ENCODE measurements at places on chromosomes 1 and 21.

- DNase-seq, result no peak
Measured at GRCh38 chr21:41008351-41008750, 159.6 kb upstream of the BACE2 start.

DNA sequence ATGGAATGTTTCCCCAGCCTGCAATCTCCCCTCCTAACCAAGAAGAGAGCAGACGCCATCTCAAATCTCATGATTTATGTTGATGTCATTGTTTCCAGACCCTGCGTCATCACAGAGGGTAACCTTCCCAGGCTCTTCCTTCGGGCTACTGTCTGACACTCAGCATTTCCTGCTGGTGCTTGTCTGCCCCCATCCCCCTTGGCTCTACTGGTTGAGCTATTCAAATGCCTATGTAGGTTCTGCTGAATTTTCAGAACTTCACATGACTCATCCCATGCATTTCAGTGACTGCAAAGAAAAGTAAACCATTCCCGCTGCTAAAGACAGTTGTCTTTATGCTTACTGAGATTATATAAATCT is 24.8 kb upstream of the ITPKB start:
- DNase-seq, result no peak

- DNase-seq, result no peak
Measured at GRCh38 chr1:7931446-7931812, 9.2 kb downstream of the TNFRSF9 start.

- no peak for DNase-seq
Measured at GRCh38 chr1:14332158-14332557, 266.3 kb upstream of the KAZN start.

DNA sequence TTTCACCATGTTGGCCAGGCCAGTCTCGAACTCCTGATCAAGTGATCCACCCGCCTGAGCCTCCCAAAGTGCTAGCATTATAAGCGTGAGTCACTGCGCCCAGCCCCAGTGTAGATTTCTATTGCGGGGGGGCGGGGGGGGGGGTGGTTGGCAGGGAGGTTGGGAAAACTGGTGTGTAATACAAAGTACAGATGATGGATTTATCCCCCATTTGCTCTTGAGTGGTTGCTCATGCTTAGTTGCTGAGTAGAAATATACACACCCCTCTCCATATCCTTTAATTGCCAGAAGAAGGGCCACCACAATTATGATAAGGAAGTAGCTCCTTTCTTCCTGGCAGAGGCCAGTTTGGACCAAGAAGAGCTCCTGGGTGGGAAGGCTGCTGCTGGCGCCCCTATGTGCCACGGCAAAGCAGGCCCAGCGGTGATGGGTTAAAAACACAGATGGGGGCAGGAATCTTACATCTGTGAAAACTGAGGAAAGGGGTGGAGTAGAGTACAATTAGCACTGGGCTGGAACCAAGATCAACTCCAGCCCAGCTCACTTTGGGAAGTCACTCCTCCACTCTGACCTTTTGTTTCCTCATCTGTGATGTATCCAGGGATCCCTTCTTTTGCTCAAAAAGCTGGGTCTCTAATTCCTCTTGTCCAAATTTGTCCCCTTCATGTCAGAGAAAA is 55.2 kb downstream of the MRPL37 start:
- no peak for DNase-seq

DNA sequence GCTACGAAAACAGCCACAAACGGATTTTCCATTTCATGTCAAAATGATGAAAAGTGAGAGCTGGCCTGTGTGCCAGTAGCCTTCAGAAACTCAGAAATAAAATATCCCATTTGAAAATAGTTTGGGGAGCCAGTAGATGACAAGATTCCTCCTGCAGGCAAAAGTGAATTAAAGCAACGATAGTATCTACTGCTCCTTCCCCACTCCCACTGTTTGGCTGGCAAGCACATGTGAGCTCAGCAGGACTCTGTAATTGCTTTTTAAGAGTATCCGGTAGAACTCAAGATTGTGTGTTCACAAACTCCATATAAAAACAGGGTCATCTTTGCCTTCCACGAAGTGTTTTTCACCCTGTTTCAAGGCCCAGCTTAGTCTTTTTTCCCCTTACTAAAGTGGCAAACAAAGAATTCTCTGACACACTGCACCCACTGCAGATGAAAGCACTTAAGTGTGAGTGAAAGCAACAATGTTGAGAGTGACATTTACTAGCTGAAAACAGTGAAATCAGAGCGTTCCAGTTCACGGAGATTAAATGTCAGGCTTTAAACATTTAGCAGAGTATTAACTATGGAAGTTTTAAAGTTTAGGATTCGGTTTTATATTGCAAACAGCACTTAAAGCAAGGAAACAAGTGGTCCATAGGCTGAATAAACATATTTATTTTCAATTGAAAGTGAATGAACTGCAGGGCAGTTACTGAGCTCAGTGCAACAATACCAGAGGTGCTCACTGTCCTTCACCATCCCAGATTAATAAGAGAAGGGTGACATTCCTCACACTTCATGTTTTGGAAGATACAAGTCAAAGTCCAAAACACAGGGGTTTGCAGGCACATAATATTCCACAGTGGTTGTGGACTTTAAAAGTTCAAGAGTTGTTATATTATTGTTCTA is 70.0 kb downstream of the ALG14 start:
- no peak for DNase-seq

DNA sequence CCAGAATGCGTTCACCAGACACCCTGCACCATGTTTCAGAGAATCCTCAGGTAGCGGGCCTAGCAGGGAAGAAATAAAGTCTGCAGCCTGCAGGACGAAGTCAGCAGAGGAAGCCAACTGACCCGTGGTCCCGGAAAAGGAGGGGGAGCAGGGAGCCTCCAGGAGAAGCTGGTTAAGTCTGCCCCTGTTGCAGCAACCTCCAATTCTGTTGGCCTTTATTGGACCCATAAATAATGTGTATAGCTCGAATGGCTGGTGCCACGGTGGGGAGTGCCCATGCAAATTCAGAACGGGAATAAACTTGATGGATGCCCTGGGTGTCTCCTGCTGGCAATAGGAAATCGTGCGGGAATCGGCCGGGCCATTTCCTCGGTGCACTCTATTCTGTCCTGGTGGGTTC is 254.1 kb downstream of the AJAP1 start:
- DNase-seq, result no peak

DNA sequence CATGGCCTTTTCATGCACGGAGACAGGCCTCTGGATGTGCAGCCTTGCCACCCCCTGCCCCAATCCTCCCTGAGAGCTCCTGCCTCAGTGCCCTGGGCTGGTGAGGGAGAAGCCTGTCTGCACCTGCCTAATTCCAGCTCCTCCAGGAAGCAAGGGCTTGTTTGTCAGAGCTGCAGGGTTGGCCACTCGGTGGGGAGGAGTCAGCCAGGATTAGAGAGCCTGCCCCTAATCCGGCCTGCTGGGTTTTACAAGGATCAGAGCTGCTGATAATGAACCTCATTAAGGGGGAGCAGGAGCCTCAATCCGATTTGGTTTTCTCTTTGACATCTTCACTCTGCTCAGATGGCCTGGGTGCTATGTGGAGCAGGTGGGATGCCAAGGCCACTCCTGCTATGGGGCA is 31.9 kb upstream of the LHX4 start:
- DNase-seq, result no peak

GRCh38 chr1:98315309-98315708 is 346.2 kb upstream of the SNX7 start:
- DNase-seq, result no peak

DNA sequence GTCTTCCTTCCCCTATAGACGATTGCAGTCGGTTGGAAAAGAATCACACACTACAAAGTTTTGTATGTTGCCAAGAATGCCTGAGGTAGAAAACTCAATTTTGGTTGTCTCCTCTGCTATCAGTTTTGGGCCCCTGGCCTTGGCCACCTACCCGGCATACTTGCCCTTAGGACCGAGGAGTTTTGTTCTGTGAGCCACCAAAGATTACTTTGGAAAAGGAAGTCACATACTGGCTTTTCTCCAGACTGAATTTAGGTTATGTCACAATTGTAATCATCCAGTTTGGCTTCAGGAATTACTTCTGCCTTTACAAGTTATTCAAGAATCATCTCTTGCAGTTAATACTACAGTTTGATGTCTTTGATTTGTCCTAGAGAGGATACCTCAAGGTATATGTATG is 71.4 kb downstream of the RGL1 start:
- no peak for DNase-seq

DNA sequence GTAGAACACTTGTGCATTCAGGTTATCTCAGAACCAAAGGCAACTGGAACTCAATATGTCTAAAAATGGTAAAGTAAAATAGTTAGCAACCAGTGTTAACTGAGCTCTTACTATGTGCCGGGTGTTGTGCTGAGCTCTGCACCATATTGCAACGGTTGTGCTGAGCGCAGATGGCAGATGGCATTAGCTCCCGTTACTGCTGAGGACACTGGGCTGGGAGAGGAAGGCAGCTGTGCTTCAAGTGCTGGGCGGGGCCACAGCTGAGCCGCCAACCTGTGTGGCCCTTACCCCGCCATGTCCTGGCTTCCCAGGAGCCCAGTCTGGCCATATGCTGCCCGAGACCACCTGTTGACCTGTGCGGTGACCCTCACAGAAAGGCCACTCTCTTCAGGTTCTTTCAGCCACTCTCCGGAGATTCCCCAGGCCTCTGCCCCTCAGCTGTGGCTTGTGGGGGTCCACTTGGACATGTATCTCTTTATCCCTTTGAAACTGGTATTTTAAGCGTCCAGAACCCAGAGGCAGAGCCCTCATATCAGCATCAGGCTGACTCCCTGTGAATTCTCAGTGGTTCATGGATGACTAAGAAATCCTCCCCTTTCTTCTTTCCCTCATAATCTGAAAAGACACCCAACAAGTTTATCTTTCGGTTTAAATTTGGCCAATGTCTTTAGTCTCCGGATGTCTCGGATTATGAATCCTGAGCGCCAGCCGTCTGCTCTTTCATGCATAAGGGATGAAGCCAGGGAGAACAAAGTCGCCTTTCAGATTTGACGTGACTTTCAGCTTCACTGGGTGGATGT is 26.4 kb downstream of the LDLRAP1 start:
- DNase-seq, result no peak

DNA sequence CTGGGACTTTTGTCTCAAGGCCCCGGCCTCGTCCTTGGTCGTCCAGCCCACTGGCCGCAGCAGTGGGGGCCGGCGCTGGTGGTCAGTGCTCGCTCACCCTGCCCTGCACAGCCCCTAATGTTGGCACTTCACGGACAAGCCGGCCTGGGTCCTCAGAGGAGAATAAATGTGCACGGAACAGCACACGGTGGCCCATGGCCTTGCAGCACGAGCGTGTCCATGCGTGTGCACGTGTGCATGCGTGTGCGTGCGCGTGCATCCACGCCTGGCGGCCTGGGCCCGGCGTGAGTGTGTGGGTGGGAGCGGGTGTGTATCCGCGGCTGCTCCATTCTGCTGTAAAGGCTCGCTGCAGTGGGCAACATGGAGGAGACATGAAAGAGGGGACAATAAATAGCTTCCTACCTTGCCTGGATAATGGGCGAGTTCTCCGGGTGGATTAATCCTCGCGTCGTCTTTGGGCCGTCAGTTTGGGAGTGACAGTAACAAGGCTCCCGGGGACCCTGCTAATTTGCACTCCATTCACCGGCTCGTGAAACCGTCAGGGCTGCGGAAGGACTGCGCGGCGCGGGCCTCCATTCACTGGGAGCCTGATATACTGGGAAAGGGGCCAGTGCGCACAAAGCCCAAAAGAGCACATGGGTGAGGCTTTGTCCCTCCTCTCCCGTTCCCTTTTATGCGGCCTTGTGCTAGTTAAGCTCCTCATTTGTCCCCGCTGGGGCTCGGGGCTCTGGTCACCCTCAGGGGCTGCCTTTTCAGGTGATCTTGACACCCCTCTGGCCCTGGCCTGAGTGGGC is 142.8 kb downstream of the PRDM16 start:
- DNase-seq, result peak; percentile 58

DNA sequence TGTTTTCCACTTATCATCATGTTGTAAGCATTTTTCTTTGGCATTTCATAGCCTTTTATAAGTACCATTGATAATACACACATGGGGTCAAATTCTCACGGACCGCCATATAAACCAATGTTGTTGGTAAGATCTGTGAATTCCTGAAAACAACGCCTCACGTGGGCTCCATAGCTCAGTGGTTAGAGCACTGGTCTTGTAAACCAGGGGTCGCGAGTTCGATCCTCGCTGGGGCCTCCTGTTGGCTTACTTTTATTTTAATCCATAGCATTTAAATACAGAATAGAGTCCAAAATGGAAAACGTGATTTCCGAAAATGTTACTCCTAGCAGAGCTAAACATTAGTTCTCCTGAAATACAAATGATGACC is 83.1 kb downstream of the HHIPL2 start:
- DNase-seq, result peak; percentile 45

GRCh38 chr1:172530000-172530399 is 3.0 kb upstream of the SUCO start:
- no peak for DNase-seq

GRCh38 chr1:41432481-41433280 is 51.8 kb downstream of the EDN2 start:
- DNase-seq, result peak; percentile 76

GRCh38 chr1:207240325-207241101 is 81.0 kb upstream of the CD55 start:
- DNase-seq, result no peak

DNA sequence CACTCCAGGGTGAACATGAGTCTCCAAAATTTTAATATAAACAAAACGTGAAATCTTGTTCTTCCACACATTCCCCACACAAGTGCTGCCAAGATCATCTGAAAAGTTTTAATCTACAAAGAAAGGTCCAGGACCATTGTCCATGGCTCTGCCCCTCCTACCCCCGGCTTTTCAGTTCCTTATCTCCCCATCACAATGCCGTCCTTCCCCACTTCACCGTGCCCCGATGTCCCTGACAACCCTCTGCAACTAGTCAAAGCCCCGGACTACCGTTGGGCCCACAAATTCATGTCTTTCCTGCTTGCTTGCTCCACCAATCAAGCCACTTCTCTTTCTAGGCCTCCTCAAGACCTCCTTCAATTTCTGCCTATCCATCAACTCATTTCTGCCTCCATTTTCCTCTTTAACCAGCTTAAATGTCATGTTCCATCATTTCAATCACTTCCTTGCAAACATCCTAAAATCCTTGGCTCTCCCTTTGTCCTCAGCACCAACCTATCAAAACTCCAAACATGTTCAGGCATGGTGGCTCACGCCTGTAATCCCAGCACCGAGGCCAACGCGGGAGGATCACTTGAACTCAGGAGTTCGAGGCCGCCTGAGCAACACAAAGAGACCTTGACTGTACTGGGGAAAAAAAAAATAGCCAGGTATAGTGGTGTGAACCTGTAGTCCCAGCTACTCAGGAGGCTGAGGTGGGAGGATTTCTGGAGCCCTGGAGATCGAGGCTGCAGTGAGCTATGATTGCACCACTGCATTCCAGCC is 14.0 kb upstream of the BMP8B start:
- no peak for DNase-seq

DNA sequence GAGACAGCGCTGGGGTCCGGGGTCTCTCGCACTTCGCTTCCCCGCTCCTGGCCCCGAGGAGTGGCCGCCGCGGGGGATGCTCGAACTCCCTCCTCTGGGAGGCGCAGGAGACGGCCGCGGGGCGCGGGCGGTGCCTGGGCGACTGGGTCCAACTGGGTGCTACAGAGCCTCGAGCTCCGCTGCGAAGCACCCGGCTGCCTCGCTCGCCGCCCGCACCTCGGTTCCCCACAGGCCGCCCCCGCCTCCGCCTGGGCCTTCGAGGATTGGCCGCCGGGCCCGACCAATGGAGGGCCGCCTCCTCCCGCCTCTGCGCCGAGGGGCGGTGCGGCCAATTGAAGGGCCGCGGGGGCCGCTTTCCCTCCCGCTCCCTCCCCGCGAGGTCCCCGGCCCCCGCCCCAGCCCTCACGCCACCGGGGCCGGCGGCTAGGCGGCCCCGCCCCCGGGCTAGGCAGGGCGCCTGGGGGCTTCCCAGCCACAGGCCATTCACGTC is at the start of gene CNN3:
CNN3 (minus strand) TSS at position 196 of the 490 bp plus-strand sequence. CDS start 216 bp downstream, outside the sequence.
- DNase-seq, result peak; percentile 95

- DNase-seq, result no peak
Measured at GRCh38 chr1:111719135-111719534, 20.1 kb downstream of the INKA2 start.
